Non-pigmented ciliary epithelial cell (primary cell): ENCODE measurements at places on chromosomes 3 and 15.

GRCh38 chr3:17979252-17979651, 236.8 kb upstream of the TBC1D5 start:
- DNase-seq: no peak

- no peak for DNase-seq
Measured at GRCh38 chr3:69675786-69676530, 63.3 kb upstream of the MITF start.

GRCh38 chr3:3179407-3180094, at the start of gene CRBN:
CRBN (minus strand) TSS chr3:3179691; CDS start chr3:3179687, 4 bp downstream.
- no peak for DNase-seq

GRCh38 chr15:87816016-87816415, 440.5 kb downstream of the NTRK3 start:
- DNase-seq: no peak

- DNase-seq: no peak
Measured at GRCh38 chr3:70488816-70489215, 176.4 kb upstream of the MDFIC2 start.

DNA sequence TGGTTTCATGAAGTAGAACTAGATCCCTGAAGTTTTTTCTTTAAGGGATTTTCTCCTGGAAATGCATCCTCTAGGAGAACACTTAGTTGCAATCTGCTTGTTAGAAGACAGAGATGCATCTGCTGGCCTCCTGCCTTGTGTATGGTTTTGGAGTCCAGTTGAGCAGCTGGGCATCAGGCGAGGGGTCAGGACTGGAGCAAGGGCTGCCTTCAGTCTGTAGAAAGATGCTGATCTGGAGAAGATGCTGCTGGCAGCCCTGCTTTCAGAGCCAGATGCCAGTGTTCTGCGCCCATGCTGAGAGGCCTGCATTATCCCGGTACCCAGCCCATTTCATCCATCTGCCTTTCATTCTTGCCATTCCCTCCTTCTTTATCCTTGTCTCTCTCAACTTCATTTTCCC, 77.4 kb downstream of the CHCHD6 start:
- DNase-seq: no peak

DNA sequence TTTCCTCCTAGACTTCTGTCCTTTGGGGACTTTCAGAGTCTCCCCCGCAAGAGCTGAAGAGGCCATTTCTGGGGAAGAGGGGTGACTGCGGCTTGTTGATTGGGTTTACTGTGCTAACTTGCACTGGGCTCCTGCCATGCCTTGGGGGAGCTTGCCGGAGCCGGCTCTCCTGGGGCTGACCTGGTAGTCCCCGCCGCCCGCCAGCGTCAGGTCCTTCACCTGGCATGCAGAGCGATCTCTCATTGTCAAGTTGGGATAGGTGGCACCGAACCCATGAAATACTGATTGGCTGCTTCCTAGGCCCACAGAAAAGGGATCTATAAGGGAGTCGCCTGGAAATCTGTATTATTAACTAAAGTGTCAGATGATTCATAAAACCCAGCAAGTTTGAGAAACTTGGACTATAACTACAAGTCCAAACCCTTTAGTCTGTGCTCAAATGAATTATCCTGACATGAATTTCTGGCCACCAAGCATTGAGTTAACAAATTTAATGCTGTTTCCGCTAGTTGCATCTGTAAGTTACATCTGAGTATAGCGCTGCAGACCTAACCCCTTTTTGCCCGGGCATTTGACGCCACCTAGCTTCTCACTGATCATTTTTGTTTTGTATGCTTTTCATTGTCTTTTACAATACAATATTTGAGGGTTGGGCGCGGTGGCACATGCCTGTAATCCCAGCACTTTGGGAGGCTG, 607 bp upstream of the IMP3 start:
- DNase-seq: no peak

DNA sequence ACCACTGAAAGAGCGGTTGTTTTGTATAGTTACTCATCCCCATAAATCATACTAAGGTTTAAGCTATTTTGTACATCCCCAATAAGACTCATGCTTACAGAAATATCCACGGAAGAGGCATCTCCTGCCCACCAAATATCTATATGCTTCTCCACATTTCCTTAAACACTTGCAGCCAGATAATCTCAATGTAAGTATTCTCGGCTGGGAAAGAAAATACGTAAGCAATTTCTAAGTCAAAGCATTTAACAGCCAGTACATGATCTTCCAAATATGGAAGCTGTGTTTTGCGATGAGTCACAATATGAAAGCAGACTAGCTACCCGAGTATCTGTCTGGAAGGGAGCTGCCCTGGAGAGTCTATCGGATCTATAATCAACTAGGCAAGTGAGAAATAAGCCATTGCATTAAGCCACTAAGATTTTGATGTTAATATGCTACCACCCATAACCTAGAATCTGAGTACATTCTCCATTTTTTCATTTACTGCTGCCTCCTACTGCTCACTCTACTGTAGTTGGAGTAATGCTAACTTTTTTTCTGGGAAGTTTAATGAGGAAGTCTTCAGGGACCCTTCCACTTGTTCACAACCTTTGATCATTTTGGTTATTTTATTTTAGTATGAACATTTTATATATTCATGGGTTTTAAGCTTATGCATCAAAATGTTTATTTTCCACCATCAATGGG, 26.9 kb upstream of the ZMAT3 start:
- DNase-seq: no peak

- DNase-seq: no peak
Measured at GRCh38 chr15:39456582-39457330, 124.1 kb upstream of the THBS1 start.

DNA sequence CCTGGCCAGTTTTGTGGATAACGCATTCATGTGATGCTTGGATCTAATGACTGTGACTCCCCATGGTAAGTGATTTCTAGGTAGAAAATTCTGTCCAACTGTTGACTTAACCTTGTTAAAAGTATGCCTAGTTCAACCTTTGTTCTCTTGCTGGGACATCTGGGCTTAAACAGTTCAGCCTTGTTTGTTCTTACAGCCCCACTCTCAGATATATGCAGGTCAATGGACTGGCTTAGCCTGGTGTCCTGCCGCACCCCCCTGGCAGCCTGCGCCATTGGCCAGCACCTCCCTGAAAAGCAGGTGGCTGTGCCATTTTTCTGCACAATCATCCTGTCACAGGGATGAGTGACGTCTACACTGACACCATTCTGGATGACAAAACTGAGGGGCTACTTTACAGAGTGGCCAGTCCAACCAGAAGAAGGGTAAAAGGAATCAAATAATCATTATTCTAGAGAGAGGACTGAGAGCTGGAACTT, 244.7 kb upstream of the ONECUT1 start:
- DNase-seq: no peak

DNA sequence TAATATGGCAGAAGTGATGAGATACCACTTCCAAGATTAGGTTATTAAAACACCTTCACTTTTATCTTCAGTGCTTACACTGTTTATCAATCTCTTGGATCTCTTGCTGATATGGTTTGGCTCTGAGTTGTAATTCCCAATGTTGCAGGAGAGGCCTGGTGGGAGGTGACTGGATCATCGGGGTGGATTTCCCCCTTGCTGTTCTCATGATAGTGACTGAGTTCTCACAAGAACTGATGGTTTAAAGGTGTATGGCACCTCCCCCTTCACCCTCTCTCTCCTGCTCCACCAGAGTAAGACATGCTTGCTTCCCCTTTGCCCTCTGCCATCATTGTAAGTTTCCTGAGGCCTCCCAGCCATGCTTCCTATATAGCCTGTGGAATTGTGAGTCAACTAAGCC, 11.8 kb downstream of the GOLIM4 start:
- DNase-seq: no peak

GRCh38 chr3:64238971-64239667, 13.9 kb upstream of the PRICKLE2 start:
- DNase-seq: peak; percentile 80

DNA sequence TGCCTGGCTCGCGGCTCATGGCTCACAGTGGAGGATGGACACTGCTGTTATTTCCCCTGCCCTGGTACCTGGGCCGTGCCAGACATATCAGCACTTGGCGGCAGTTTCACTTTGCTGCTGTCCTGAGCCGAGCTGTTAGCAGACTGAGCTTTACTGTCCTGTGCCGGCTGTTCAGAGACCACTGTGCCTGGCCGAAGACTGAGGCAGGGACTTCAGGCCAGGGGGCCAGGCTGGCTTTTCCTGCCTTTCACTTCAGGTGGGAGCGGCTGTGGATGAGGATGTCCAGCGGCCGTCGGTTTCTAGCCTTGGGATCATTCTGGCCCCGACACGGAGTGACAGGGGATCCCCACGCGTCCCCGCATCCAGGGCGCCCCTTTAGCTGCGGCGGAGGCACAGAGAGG, 1.1 kb downstream of the ATP10A start:
- DNase-seq: no peak

DNA sequence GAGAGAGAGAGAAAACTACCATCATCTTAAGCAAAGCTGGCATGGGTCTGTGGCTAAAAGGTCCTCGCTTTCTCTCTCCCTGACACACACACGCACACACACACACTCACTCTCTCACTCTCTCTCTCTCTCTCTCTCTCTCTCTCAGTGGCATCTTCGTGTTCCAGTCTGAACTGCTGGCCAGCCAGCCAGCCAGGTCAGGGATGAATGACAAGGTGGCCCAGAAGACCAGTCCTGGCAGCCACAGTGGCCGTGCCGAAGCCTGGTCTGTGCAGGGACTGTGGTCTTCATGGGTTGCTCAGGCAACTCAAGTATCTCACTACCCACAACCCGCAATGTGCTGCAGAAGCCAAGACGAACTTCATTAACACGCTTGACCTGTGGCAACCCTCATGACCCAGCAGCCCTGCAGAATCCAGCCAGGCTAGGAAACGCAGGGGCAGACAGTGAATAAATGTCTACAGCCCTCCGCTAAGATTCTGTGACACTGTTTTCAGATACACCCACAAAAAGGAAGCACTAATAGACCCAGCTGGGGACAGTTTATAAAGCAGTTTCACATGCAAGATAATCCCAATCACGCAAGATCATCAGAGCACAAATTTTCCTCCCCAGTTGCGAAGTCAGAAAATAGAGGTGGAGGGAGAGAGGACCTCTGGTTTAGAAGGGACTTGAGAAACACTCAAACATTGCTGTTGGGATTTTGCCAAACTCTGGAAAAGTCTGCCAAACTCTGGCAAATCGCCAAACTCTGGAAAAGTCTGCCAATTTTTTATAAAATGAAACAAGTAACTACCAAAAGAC, 66.4 kb downstream of the XXYLT1 start:
- no peak for DNase-seq

GRCh38 chr3:56682462-56683121, 473 bp downstream of the TASOR start:
- DNase-seq: peak; percentile 20

DNA sequence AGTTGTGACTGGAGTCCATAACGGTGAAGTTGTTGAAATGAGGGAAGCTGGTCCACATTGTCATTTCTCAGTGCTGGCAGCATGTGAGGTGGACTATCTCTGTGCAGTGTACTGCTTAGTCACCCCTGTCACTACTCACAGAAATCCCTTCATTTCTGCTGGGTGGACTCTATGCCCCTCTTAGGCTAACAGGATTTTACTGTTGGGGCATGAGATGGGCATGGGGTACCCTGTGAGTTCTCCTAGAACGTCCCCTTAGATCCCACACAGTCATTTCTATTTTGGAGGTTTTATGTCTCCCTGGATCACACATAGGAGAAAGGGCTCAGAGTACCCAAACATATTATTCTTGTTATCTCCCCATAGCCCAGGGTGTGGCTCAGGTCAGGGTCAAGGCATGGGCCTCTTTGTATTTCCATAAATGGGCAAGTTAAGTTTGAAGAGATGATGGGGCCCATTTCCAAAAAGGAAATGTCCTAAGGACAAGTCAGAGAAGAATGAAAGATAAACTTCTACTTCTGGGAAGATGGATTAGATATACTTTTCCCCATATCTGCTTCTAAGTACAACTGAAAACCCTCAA, 15.2 kb downstream of the P2RY1 start:
- no peak for DNase-seq

DNA sequence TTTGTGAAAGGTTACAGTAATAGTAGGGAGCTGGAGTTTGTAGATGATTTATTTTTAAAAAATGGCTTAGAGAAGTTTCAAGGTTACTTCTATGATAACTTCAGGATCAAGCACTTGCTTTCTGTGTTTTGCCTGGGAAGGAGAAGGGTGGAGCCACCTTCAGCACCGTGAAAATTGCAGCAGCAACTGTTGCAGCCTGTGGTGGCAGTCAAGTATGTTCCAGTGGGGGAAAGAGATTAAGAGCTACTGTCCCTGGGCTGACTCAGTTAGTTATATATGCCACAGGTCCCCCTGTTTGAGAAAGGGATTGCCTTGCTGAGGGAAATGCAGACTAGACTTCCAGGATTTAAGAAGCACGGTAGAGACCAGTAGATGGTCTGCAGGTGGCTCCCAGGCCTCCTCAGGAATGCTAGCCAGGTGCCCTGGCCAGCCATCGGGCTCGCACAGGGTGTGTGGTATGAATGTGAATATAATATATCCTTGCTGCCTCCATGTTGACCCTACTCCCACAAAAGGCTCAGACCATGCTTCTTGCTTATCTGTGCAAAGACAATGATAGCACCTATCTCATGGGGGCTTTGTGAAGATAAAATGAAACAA, 389.5 kb downstream of the CACNA2D3 start:
- DNase-seq: no peak

DNA sequence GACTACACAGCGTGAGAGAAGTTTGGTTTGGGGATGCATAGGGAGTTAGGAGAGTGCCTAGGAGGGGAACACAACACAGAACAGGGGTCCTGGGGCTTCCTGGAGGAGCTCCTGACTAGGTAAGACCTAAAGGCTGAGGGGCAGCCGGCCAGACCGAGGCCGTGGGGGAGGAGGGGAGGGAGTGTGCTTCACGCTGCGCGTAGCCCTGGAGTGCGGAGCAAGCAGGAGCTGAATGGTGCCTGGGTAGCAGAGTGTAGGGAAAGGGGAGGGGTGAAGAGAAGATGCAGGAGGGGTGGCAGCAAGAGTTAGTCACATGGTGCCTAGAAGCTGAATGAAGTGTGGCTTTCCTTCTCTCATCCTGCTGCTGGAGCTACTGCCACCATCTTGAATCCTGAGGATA, 32.4 kb upstream of the HHATL start:
- DNase-seq: no peak

DNA sequence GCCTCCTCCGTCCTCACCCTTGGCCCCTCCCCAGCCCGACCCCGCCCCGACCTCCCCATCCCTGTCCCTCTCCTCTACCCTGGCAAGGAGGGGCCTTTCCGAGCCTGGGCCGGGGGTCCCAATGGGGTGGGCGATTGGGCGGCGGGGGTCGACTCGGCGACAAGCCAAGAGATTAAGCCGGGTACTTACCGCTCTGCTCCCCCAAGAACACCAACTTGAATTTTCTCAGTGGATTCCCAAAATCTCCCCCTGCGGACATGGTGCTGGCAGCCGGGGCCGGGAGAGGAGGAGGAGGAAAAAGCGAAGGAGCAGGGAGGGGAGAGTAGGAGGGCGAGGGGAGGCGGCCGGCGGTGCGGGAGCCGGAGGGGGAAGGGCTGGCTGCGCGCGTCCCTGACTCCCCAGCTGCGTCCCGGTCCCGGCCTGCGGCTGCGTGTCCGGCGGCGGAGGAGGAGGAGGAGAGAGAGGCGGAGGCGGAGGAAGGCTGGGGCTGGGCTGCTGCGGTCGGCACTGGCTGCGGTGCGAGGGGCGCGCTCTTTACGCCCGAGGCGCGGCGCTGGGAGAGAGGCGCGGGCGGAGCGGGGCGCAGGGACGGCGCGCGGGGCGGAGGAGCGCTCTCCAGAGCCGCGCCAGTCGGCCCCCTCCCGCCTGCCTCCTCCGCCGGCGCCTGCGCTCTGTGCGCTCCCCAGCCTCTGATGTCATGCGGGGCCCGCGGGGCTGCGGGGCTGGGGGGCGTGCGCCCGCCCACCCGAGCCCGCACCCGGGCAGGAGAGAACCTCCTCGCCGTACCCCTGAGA, at the start of gene RAB6B:
TSS of gene RAB6B (minus strand) at position 675 of the 794 bp plus-strand sequence. CDS start at position 259, 416 bp downstream.
- DNase-seq: no peak
